Adipocyte (in vitro differentiated cells): ENCODE measurements at places on chromosomes 1 and 21.

GRCh38 chr1:236997361-236997760, 6.9 kb downstream of the MT1HL1 start:
- DNase-seq, result no peak

GRCh38 chr1:51875291-51875772, 3.2 kb downstream of the NRDC start:
- DNase-seq, result no peak

DNA sequence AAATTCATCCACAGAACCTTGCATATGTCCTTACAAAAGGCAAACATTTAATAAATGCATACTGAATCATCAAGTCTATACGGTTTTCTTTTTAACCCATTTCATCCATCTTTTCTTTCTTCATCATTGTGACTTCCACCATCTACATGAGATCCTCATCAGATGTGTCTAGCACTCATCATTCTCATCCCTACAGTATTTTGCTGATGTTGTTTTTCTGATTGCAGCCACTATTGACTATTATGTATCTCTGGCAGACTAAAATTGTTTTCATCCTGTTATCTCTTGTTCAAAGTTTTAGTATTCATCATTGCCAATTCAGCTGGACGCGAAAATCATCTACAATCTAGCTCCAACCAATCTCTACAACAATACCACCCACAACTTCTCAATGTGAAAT, 5.9 kb downstream of the LRIF1 start:
- DNase-seq, result no peak

GRCh38 chr1:48127735-48128685, 94.5 kb upstream of the SLC5A9 start:
- DNase-seq, result no peak

- no peak for DNase-seq
Measured at GRCh38 chr1:171935664-171936063, 94.4 kb downstream of the DNM3 start.

DNA sequence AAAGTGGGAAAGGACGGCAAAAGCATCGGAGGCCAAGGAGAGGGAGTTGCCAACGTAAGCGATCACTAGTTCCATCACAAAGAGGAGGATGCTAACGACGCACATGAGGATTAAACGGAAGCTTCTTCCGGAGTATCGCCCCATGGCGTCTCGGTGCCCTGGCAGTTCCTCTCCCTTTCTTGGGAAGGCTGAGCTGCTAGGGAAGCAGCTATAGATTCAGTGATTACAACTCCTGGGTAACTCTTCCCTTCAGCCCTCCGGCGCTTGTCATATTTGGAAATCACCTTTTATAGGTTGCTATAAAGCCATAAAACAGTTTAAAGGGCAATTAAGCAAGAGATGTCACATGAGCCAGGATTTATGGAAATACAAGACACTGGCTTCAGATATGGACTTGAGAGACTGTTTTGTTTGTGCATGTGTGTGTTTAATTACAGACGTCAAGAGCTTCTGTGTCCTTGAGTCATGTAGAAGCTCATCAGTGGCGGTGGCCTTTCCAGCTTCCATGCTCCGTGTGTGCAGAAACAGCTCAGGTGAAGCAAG, 30.6 kb upstream of the SLC30A10 start:
- DNase-seq, result no peak

GRCh38 chr1:246010386-246010785, 496.7 kb downstream of the SMYD3 start:
- no peak for DNase-seq

DNA sequence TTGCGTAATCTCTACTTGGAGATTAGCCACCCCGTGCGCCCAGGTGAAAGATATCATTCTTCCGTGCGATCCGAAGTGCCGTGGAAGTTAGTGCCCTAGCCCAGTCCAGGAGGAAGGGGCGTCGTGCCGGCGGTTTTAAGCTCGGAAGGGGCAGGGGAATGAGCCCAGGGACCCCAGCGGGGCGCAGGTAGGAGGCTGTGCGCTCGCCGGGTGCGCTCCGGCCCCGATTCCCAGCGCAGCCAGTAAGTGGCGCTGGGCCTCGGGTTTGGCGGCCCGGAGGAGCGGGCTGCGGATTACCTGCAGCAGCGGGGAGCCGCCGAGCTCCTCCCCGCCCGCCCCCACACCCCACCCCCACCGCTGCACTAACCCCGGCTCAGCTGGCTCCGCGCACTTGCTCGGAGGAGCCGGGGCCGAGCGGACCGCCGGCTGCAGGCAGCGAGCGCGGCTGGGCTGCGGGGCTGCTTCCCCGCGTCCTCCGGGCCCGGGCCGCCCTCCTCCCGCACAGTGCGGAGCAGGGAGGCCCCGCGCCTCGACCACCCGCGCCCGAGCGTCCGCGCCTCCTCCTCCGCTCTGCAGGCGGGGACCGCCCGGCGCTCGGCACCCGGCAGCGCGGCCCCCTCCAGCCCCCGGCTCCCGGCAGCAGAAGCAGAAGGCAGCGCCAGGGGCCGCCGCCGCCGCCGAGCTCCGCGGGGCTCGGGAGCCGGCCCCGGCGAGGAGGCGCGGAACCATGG, at the start of gene RYR2:
Gene RYR2, plus strand, starts transcription at position 390 of the 731 bp plus-strand sequence. Its CDS starts 338 bp downstream, at position 728.
- DNase-seq, result no peak

- DNase-seq, result peak; percentile 57
Measured at GRCh38 chr1:160018900-160019299, 12.9 kb downstream of the PIGM start.

DNA sequence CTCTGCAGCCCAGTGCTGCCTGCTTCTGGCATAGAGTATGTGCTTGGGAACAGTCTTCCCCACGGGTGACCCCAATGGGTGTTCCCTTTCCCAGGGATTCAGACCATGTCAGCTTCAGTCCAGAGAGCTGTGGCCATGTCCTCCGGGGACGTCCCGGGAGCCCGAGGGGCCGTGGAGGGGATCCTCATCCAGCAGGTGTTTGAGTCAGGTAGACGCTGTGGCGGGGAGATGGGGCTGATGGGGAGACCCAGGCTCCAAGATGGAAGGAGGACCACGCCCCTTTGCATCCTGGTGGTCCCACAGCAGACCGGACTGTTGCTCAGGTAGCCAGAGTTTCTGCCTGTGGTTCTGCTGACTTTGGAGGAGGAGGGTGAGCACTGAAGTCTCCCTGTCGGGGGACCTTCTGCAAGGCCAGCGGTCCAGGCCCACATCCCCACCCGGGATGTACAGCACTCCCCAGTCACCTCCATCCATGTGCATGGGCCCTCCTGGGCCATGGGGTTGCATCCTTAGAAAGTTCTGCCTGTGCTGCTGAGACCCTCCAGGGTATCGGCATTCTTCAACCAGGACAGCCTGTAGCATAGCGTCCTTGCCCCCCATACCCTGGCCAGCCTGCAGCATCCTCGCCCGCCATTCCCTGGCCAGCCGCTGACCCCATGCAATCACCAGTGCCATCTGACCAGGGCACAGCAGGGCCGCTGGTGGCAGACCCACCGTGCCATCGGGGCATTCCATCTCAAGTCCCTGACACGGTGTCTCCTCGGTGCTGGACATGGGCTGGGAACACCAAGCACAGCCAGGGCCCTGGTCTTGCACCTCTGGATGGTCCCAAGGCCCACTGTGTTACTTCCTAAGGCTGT, 2.8 kb downstream of the AIRE start:
- no peak for DNase-seq

DNA sequence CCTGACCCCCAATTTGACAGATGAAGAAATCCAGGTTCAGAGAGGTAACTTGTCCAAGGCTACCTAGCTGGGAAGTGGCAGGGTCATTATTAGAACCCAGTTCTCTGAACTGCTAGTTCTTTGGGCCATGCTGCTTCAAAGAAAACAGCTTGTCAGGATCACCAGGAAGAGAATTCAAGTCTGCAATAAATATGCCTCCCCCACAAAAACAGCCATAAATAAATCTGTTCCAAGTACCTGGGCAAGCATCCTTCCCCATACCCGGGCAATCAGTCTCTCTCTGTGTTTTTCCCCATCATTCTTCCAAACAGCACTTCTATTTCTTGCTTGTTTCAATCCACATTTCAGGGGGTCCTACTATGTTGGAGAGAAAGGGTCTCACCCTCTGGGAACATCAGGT, 34.1 kb downstream of the SLC9A1 start:
- DNase-seq, result no peak

- peak; percentile 83 for DNase-seq
Measured at GRCh38 chr1:59678493-59679228, 136.1 kb upstream of the HOOK1 start.

- DNase-seq, result no peak
Measured at GRCh38 chr1:35663434-35663833, 22.1 kb upstream of the PSMB2 start.

DNA sequence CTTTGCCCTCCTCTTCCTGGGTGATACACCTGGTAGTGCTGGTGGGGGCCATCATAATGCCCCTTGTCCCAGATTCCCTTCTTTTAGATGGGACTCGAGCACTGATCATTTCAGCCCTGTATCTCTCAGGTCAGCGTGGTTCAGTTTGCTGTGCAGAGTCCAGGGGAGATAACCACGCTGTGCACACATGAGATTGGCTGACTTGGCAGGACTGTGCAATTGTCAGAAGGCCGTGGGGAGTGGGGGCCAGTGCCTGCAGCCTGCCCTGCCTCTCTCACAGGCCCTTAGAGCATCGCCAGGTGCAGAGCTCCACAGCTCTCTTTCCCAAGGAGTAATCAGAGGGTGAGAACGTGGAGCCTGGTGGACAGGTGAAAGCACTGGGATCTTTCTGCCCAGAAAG, 15.2 kb downstream of the EPHX1 start:
- DNase-seq, result no peak

DNA sequence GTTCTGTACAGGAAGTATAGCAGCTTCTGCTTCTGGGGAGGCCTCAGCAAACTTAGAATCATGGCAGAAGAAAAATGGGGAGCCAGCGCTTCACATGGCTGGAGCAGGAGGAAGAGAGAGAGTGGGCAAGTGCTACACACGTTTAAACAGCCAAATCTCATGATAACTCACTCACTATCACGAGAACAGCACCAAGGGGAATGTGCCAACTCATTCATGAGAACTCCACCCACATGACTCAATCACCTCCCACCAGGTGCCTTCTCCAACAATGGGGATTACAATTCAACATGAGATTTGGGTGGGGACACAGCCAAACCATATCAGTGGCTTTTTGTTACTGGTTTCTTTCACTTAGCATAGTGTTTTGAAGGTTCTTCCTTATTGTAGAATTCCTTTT, 138.6 kb downstream of the SYT14 start:
- DNase-seq, result no peak

DNA sequence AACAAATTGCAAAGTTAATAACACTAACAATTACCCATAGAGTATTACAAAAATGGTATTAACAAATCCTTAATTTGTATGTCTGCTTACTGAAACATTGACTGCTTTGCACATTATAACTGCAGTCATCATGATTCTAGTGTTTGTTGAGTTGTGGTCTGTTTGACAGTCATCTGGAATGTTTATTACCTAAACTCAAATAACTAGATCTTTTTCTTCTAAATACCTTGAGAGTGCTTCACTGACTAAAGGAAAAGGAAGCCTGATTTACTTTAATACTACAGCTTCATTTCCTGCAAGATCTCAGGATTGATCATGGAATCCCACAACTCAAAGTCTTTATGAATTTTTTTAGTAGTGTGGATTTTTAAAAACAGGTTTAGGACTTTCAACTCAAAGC, 70.0 kb downstream of the HMCN1 start:
- DNase-seq, result no peak

DNA sequence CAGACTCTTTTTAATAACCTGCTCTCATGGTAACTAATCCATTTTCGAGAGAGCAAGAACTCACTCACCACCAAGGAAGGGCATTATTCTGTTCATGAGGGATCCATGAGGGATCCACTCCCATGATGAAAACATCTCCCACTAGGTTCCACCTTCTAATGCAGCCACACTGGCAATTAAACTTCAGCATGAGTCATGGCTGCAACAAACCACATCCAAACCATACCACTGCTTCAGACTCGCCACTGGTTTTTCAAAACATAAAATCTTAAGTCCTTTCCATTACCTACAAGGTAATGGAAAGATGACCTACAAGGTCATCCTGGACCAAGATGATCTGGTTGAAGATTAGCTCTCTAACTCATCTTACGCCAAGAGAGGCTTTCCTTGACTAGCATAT, 405.1 kb downstream of the VAV3 start:
- no peak for DNase-seq

GRCh38 chr1:59290193-59290949, 6.5 kb upstream of the FGGY start:
- peak; percentile 21 for DNase-seq

- peak; percentile 21 for DNase-seq
Measured at GRCh38 chr21:17921579-17922530, 102.7 kb upstream of the C21orf91 start.

DNA sequence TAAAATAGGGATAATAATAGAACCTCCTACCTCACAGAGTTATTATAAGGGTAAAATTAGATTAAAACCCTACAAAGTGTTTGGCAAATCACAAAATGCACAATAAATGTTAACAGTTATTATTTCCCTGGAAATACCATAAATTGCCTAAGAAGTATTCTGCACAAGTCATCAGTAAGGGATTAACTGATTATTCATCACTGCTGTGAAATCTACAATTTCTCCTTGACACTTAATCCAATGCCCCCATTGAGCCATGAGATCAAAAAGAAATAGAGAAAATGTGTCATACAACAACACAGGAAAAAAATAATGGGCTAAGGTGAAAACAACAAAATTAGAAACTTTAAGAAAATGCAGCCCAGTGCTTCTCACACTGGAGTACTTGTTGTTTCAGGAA, 6.7 kb upstream of the SEC16B start:
- DNase-seq, result no peak

GRCh38 chr1:112337028-112337531, 58.9 kb upstream of the CTTNBP2NL start:
- peak; percentile 9 for DNase-seq

DNA sequence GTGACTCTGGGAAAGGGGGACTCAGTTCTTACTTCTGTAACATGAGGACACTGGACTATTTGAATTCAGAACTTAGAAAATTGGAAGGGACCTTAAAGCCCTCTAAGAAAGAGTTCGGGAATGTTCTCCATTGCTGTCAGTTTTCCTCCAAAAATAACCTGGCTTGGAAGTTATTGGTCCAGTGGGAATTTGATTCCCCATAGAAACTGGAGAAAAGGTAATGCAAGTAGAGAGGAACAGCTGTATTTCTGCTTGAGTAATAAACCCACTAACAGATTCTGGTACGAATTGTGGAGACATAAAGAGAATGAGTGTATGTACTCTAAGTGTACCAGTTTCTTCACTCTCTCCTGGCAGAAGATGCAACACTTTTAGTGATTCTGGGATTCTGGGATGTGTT, 1.8 kb downstream of the ZBED6 start:
- DNase-seq, result no peak

GRCh38 chr1:212971312-212971711, 21.0 kb downstream of the VASH2 start:
- no peak for DNase-seq

GRCh38 chr21:32173121-32173724, 105.6 kb downstream of the MIS18A start:
- no peak for DNase-seq

- DNase-seq, result no peak
Measured at GRCh38 chr1:213728593-213729536, 258.9 kb upstream of the PROX1 start.

DNA sequence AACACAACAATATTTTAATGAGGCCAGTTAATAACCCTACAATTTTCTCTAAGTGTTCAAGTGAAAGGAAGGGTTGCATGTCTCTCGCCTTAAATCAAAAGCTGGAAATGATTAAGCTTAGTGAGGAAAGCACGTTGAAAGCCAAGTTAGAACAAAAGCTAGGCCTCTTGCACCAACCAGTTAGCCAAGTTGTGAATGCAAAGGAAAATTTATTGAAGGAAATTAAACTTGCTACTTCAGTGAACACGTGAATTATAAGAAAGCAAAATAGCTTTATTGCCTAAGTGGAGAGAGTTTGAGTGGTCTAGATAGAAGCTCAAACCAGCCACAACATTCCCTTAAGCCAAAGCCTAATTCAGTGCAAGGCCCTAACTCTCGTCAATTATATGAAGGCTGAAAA, 135.6 kb downstream of the DUSP10 start:
- DNase-seq, result no peak
